ENCODE measurements at places on chromosomes 1 and 21.
A peak's percentile ranks its signal among the peaks of the same experiment; 100 is the strongest.

DNA sequence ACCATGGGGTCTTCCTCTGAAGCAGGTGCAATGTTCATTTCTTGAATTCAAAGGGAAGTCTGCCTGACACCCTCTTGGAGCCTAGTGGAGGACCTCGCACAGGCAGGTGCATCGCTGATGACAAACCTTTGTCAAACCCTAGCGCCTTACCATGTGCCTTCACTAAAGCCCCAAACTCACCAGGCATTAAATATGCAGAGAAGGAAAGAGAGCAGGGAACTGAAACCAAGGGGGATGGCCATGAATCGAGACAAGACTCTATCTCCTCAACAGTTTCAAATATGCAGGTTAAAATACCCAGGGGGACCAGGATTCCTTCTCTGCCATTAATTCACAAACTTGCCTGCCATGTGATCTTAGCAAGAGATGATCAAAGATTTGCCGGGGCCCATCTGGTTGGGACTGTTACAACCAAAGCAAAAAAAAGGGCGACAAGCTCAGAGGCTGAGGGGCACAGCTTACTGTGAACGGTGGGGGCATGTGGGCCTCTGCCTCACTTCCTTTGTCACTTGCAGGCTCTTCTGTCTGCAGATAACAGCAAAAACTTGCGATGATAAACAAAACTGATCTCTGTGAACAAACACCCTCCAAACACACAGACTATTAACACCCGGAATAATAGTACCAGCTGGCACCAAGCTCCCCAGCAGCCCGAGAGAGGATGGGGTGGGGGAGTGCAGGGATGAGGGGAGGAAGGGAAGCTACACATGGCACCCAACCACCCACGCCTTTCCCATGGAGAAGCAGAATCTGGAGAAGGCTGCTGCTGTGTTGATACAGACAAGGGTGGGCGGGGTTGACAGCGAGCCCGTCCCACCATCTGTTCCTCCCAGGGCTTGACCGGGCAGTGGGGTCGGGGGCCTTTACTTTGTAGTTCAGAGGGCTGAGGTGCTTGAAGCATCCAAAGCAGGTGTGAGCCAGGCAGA, 33.9 kb downstream of the TMEM63A start:
- DNase-seq, result peak; percentile 22

- DNase-seq, result peak; percentile 16
Observed at GRCh38 chr1:21539933-21540332, 30.7 kb downstream of the ALPL start.

DNA sequence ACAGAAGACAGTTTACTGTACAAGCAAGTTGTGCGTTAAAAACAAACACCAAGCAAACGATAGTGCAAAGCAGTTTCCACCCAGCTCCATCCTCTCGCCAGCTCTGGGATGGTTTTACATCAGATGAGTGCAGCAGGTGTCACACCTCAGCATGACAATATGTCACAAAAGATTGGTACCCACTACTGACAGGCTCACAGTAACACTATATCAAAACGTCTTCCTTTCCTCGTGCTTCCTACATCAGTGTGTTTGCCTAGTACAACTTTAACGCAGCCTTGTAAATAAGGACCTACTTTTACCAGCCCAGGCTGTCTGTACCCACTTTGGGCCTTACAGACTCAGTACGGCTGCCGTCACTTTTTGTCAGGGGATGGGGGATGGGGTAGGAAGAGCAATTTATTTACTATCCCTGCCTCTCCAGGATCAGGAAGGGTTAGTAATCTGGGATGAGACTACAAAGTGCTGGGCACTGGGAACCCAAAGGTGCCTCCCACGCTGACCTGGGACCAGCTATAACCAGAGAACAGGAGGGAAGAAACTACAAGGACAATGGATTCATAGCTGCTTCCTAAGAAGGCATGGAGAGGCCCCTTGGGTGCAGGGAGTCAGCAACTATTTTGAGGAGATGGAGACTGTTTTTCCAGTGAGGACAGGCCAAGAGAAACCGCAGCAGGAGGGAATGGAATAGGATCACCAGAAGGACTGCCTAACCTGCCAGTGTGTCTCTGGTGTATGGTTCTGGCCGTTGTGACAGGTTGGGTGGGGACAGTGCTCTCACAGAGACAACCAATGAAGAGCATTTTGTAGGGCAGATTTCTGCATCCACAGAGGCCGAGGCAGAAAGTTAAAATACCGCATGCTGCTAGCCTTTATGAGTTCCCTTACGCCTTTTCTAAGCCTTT, 30.2 kb downstream of the RUNX3 start:
- no peak for DNase-seq

GRCh38 chr1:240967070-240967724, 355.2 kb upstream of the GREM2 start:
- peak; percentile 34 for DNase-seq

DNA sequence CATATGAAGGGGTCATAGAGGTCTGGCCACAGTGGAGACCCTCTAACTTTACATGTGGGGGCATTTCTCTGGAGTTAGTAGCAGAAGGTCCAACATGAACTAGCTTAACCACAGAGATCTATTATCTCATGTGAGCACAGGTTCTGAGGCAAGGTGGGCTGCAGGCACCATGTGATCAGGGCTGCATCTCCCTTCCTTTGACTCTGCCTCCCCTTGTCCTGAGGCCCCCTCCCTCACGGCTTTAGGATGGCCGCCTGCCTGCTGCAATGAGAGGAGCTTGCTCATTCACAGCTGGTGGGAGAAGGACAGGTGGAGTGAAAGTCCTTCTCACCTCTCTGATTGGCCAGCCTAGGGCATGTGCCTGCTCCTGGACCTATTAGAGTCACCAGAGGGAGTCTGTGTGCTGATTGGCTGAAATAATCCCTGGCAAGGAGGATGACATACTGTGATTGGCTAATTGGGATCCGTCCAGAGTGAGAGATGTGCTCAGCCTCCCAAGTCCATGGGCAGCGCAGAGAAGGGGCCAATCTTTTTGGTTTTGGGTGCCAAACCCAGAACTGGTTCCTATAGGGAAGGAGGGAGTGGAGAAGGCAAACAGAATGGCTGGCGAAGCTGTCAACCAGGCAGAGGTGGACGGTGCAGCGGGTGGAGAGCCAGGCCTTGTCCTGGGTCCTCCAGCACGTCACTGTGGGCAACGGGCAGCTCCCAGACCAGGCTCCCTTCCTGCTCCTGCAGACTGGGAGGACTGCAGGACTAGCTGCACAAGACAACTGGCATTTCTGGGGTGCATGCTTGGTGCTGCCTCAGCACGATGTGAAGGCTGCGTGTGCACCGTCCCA, 39.4 kb upstream of the C1orf174 start:
- DNase-seq, result no peak

DNA sequence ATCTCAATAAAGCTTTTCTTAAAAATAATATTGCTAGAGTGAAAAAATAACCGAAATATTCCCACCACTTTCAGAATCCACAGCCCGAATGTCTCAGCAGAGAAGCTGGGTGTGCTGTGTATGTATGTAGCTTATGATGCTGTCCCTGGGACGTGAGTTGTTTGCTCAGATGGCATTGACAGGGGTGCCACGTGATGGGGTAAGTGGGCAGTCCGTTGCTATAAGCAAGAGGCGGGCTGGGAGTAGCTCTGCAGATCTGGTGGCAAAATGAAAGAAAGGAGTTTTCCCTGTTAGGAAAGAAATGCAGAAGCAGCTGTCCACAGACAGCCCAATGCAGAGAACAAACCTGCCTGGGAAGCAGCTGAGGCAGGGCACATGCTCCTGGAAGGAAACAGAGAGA, 3.8 kb upstream of the FAM20B start:
- peak; percentile 40 for DNase-seq

GRCh38 chr1:236159704-236160539, 17.6 kb downstream of the GPR137B start:
- no peak for DNase-seq

DNA sequence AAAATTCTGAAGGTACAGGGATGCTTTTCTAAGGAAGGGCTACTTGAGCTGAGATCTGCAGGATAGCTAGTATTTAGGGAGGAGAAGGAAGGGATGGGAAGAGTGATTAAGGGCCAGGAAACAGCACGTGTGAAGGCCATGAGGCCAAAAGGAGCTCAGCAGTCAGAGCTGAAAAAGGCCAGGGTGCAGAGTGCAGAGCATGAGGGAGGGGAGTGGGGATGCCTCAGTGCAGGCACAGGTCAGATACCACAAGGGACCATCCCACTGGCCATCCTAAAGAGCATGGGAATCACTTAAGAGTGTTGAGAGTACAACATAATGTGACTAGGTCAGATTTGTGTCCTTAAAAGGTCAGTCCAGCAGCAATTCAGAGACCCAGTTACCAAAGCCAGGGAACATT, 16.0 kb downstream of the LRRN2 start:
- no peak for DNase-seq

GRCh38 chr1:192916021-192916420, 107.2 kb downstream of the RGS2 start:
- DNase-seq, result no peak

DNA sequence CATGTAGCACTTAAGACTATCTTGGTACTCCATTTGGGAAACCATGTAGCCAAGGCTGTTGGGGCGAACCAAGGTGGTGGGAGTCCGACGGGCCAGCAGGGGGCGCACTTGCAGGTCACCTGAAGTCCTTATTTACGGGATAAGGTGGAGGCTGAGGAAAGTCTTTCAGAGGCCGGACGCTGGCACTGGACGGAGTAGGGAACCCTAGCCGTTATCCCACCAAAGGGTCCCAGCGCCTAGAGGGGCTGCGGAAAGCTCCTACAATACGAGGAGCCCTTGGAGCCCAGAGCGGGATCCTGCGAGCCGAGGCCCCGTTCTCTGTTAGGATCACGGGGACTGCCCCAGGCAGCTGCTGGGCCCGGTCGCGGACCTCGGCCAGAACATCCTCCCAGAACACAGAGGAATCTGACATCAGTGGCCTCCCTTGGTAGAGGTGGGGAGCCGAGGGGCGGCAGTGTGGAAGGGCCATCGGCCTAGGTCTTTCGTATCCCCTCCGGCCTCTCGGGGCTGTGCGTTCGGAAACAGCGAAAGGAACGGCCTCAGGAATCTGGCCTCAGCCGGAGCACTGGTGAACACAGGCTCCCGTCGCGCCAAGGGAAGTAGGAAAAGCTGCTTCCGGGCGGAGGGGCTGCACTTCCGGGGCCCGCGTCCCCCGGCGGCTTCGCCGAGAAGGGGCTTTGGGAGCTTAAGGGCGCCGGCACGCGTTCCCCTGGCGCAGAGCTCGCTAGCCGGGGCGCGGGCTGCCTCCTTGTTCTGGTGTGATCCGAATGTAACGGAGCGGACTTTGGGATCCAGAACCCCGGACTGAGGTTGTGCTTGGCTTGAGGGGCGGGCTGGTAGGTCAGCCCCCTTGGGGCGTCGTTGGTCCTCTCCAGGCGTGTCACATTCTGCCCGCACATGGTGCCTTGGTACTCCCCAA, 29.9 kb upstream of the RPTN start:
- DNase-seq, result peak; percentile 40

- DNase-seq, result no peak
Observed at GRCh38 chr1:229726061-229726460, 100.0 kb downstream of the URB2 start.

DNA sequence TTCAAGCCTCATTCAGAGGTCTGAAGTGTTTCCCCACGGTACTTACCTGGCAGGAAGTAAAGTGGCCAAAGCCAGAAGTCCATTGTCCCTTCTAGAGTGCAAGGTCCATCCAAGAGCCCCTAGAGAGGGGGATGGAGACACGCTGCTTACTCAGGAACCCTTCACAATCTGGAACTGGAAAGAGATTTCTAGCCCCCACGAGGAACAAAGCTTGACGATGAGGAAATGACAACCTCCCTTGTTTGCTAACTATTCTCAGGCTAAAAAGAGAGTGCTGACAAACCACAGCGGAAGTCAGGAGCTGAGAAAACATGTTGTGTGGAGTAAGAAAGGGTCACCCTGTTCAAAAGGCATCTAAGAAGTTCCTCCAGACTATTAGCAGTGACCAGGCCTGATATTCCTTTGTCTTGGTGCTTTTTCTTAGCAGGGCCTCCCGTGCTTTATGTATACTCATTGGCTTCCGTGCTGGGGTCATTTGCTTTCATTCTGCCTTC, at the start of gene FCMR:
TSS of gene FCMR (minus strand) at position 170 of the 494 bp plus-strand sequence. CDS start at position 83, 87 bp downstream.
- no peak for DNase-seq

GRCh38 chr1:38547321-38547720, 312.3 kb downstream of the RRAGC start:
- no peak for DNase-seq

DNA sequence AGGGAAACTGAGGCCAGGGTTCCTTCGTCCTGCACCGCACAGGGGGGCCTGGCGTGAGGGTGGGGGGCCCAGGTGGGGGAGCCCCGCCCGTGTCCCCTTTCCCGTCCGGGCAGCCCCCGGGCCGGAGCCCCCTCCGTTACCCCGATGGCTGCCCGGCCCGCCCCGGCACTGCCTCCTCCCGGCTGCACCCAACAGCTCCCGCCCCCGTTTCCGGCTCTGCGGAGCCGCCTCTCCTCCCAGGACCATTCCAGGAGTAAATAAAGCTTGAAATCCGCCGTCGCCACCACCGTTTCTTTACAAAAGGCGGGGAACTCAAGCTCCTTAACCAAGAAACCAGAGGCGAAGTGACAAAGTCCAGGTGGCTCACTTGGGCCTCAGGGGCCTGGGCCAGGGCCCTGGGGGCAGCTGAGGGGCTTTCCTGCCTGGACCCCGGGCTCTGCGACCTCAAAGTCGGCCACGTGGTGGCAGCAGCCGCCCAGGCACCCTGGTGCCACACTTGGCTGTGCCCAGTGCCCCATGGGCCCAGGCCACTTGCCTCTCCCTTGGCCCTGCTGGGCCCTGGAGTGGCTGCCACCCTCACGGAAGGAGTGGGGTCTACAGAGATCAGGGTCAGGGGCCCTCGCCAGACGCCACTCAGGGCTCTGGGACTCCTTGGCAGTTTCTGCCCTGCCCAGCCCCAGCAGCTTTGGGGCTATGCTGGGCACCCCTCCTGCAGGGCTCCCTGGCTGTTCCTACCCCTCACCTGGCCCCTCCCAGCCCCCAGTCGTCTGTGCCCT, 514 bp upstream of the FAAP20 start:
- peak; percentile 88 for DNase-seq

GRCh38 chr1:92043621-92044020, 13.8 kb downstream of the EPHX4 start:
- DNase-seq, result no peak

GRCh38 chr1:25774921-25775771, 24.8 kb upstream of the SELENON start:
- DNase-seq, result no peak

DNA sequence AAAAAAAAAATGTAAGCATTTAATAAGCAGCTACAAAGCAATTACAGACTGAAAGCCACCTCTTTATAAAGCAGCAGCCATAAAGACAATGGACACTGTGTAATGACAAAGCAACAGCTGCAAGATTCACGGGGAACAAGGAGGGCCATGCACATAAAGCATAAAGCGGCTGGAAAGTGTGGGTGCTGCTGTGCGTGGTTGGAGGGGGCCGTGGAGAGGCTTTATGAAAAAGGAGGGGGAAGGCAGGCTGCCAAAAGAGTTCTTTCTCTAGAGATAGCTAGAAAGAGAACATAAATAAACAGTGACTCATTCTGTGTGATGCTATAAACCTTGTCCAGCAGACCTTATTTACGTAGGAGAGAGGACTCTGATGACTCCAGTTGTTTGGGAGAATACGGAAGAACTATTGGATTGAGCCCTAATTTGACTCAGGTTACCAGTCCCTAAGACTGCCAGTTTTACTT, 49.3 kb downstream of the ADAMTS1 start:
- peak; percentile 88 for DNase-seq

GRCh38 chr1:198883184-198883583, 244.3 kb downstream of the PTPRC start:
- no peak for DNase-seq

GRCh38 chr1:21012937-21013336, 163.8 kb downstream of the EIF4G3 start:
- peak; percentile 57 for DNase-seq
